ENCODE measurements at places on chromosomes 16 and 17. TPM values are rescaled to one million over a fixed set of nuclear protein-coding genes. Genes with fewer than 3 reads are reported as not detected.

GRCh38 chr16:14292051-14292825 is 221.1 kb downstream of the MRTFB start:
- DNase-seq: no peak

GRCh38 chr16:88854306-88855111 is 2.2 kb downstream of the GALNS start:
- DNase-seq: no peak

DNA sequence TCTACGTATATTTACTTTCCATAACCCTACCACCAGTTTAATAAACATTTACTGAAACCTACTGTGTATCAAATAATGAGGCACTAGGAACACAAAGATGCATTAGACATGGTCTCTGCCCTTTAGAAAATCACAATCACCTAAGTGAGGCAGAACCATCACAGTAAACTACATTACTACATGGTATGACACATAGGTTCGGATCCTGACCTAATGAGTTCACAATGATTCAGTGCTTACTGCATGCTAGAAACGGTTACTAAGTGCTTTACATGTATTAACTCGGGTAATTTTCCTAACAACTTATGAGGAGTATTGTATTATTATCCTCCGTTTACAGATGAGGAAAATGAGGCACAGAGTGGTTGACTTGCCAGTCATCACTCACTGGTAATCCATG is 5.2 kb upstream of the SYNRG start:
- peak; percentile 11 for DNase-seq

GRCh38 chr17:16463358-16464302 is 28.4 kb downstream of the LRRC75A start:
- peak; percentile 77 for DNase-seq

DNA sequence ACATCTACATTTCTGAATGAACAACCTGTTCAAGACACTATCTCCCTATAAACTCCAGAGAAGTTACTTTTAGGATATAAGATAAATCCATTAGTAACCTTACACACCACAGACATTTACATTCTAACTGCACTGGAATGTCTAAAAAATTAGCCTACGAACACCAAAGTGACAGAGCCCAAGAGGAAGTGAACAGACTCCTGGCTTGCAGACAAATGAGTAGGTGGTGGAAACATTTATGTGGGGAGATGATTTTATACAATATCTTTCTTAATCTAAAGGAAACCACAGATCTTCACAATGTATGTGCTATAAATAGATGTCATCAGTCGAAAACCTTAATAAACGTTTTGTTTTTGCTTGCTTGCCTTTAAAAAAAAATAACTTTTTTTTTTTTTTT is 18.8 kb downstream of the ZNF652 start:
- peak; percentile 31 for DNase-seq

GRCh38 chr17:50834429-50835300 is 721 bp upstream of the WFIKKN2 start:
- DNase-seq: peak; percentile 19

DNA sequence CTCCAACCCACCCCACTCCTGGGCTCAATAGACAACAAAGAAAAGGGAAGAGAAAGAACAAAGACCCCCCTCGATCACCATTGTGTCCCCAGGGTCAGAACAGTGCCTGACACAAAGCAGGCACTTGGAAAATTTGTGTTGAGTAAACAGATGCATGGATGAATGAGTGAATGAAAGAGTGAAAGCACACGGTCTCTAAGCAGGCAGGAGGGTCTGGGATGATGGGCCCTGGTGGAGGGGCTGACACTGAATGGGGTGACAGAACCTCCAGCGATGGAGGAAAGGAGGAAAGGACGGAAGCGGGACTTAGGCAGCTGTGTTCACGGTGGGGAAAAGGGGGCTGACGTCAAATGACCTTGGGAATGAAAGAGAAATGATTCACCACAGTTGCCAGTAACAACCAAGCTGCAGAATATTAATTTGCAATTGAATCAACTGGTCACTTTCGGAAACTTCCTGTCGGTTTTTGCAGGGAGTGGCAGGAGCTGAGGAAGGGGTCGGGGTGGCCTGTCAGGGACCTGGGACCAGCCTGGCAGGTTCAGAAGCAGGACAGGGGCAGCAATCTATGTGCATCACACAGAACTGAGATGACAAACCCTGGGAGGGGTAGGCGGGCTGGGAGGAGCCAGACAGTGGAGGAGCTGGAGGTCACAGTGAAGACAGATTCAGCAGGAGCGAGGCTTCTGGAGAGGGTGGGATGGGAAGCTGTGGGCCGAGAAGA is 6.7 kb upstream of the GAST start:
- DNase-seq: peak; percentile 72

DNA sequence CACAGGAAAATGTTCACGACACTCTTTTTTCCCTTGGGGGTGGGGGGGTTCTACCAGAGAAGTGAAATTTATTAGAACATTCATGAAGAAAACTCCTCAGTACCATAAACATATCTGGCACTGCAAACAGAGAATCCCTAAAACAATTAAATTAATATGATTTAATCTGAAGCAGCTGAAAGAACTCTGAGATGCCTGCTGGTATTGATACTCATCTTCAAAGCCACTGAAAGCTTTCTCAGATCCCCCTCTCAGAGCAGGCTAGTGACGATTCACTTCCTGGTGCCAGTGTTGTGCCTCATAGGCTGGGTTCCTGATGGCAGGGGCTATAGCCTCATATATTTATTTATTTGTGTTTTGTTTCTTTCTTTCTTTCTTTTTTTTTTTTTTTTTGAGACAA is 52.7 kb downstream of the MYH10 start:
- DNase-seq: no peak

DNA sequence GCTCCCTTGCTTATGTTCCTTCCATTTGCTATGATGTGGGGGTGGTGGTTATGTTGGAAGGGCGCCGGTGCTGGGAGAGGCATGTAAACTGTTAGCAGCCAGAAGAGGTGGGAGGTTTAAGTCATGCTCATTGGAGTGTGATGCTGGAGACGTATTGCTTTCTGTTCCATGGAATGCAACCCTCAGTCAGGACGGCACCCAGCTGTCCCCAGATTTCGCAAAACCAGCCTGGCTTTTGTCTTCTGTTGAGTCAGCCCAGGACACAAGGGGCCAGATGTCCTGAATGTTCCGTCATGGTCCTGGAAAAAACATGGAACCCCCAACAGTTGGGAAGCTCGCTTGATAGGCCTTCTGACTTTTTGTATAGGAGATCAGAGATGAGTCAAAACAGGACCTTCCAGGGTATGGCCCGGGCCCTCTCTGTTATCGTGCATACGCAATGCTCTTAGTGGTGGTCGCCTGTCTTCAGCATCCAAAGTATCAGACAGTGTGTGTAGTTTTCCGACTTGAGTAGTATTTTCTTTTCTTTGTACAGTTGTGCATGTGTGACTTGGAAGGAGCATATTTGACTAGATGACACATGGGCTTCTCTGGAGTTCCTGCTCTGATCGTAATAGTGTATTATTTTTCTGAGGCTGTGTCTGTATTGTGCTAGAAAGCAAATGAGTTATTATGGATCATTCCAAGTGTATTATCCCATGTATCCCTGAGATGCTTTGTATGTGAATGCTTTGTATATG is 201.9 kb downstream of the SNX29 start:
- no peak for DNase-seq

GRCh38 chr17:59165933-59166342 is 10.4 kb downstream of the PRR11 start:
- peak; percentile 78 for DNase-seq

- no peak for DNase-seq
These were observed 120.2 kb downstream of the C16orf78 start for GRCh38 chr16:49493836-49494235.

DNA sequence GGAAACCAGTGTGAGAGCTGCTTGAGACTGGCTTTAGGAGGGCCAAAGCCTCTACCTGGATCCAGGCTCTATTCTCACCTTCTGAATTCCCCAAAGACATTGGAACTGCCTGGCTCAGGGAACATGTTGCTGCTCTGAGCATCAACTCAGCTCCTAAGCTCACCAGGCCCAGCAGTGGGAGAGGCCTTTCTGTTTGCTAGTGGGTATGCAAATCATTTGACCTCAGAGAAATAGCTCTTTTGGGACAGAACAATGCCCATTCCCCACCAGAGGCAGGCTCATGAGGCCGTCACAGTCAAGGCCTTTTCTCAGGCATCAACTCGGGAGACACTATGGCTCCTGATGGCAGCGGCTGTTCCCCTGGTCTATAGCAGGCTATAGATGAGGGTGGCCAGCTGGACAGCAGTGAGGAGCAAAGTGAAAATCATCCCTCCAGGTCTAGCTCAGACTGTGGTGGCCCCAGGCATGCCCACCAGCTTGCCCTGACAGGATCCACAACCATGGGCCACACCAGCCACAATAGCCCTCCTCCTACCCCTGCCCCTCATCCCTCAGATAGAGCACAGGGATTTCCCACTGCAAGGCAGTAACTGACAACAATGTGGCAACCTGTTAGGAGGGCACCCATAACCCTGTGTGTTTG is 30.4 kb upstream of the GFOD2 start:
- no peak for DNase-seq

- no peak for DNase-seq
These were observed 2.1 kb upstream of the RNPS1 start for GRCh38 chr16:2270070-2270462.

GRCh38 chr17:740240-741017 is 8.0 kb downstream of the TLCD3A start:
- no peak for DNase-seq

GRCh38 chr16:28308794-28309584 is 16.7 kb downstream of the SBK1 start:
- DNase-seq: no peak

DNA sequence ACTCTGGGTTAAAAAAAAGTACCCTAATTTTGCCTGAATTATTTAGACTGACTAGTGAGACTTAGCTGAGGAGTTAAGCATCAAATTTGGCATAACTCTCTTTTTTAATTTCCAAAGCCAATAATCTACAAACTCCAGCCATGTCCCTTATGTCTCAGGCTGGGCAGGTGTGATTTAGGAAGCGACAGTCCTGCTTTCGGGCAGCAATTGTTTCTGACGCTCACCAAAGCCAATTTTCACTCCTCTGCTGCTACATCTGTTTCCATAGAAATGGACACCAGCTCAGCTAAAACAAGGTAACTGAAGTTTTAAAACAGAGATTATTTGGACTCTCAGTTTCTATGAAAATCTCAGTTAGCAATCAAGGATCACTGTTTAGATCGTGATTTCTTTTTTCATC is 338.7 kb downstream of the ABCC12 start:
- DNase-seq: no peak

GRCh38 chr17:82114872-82115271 is 16.8 kb upstream of the FASN start:
- DNase-seq: no peak

- no peak for DNase-seq
These were observed 27.9 kb upstream of the HYDIN start for GRCh38 chr16:71258372-71258771.

DNA sequence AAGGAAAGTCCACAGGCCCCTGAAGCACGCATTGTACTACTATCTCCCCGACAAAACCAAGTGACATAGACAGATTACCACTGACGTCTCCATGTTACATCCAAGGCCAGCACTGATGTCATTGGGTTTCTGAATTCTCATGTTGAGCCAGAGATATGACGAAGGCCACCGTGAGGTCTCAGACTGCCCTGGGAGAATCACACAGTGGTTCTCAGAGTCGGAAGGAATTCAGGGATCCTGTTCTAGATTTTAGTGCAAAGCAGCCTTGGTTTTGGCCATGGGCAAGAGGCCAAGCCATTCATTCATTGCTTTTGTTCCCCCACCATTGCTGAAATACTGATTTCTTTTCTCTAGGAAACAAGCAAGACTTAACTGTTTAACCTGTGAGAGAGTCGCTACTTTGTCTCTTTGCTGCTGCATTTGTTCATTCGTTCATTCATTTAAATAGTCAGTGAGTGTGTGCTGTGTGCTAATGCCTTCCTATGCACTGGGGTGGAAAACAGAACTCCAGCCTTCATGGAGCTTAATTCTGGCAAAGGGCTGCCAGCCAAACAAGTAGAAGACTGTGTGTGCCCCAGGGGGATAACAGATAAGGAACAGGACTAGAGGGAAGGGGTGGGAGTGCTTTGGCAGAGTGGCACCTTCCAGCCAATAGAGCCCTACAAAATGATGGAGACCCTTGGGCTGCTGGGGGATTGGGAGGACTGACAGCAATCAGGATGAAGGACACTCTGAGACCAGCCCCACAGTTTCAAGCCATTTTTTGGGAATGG is 222.3 kb downstream of the MSI2 start:
- no peak for DNase-seq

- no peak for DNase-seq
These were observed 14.9 kb downstream of the CNTNAP1 start for GRCh38 chr17:42697108-42697811.

DNA sequence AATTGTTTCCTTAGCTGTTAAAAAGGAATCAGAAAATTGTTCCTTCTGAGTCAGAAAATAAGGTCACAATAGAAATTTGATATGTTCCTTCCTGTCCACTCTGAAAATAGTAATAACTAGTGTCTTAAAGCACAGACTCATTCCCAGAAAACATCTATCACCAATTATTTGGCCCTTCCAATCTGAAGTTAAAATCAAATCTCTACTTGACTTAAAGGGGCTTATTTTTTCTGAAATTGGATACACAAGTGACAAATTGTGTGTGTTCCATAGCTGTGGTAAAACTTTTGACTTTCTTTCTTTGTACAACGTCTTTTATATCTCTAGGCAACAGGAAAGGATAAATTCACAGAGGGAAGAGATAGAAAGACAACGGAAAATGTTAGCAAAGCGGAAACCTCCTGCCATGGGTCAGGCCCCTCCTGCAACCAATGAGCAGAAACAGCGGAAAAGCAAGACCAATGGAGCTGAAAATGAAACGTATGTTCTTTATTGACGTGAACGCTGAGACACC is 54.5 kb upstream of the MRC2 start:
- DNase-seq: peak; percentile 67

GRCh38 chr17:181245-182049 is at the start of gene DOC2B:
Gene DOC2B (minus strand): TSS chr17:181650. CDS start chr17:181479, 171 bp downstream.
- DNase-seq: peak; percentile 72

- DNase-seq: peak; percentile 36
These were observed 123.9 kb downstream of the CPPED1 start for GRCh38 chr16:12679660-12680272.

DNA sequence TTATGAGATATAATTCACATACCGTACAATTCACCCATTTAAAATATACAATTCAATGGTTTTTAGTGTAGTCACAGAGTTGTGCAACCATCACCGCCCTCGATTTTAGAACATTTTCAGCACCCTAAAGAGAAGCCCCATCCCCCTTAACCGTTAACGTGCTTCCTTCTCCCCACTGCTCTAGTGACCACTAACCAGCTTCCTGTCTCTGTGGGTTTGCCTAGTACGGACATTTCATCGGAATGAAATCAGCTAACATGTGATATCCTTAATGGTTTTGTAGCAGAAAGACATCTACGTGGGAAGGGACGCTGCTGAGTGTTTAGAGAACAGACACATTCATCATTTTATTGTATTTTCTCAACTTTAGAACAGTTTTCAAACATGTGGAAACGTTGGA is 80.8 kb upstream of the HSBP1 start:
- peak; percentile 45 for DNase-seq

Gene WFIKKN2
- total RNA-seq: not detected

Gene LUC7L3
- 31.5 TPM for total RNA-seq

Gene KRTAP4-3
- total RNA-seq: not detected

Gene FBXW10
- not detected for total RNA-seq

Gene MSLN
- total RNA-seq: not detected

Gene ATF7IP2
- total RNA-seq: 9.2 TPM

Gene CCL16
- 0.68 TPM for total RNA-seq

Gene EVI2B
- total RNA-seq: under 0.01 TPM

Gene ACSM5
- 2.0 TPM for total RNA-seq

Gene SLFN13
- 5.8 TPM for total RNA-seq

Gene PAFAH1B1
- total RNA-seq: 129 TPM

Gene SLC16A6
- total RNA-seq: 1.5 TPM

Gene LRRC36
- total RNA-seq: not detected

Gene RCVRN
- not detected for total RNA-seq

Gene TEKT1
- total RNA-seq: not detected
